Lung microvascular endothelial cell (primary cell): ENCODE measurements at places on chromosomes 6 and 20. TPM values are rescaled to one million over a fixed set of nuclear protein-coding genes. Genes with fewer than 3 reads are reported as not detected.

- no peak for DNase-seq
Measured at GRCh38 chr20:16069389-16070010, 503.7 kb downstream of the KIF16B start.

DNA sequence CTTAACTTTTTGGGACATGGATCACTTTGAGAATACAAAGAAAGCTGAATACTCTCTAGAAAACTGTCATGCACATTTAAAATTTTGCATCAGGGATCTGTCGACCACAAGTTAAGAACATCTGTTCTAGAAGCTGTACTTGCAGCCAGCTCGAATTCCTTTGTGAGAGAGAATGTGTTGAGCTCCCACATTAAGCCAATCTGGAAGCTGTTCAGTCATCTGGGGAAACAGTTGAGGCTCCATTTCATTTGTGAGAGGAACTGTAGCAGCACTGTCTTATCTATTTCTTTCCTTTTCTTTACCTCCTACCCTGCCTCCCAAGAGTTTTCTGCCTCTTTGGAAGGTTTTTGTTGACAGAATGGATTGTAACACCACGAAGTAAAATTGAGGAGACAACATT is 50.8 kb downstream of the KAT14 start:
- no peak for DNase-seq

DNA sequence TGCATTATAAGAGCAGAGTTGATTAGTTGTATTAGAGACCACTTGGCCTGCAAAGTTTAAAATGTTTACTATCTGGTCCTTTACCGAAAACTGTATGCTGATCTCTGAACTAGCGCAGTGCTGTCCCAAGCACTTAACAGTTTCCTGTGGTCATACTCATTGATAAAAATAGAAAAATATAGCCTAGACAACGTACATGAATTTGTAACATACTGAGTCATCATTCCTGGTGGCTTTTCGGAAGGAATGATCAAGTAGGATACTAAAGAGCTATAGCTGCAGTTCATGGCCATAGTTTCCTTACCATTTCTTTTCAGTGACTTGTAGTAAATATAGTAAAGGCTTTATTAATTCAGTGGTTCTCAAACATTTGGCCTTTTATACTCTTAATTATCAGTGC is 18.4 kb downstream of the TTK start:
- DNase-seq, result peak; percentile 77

DNA sequence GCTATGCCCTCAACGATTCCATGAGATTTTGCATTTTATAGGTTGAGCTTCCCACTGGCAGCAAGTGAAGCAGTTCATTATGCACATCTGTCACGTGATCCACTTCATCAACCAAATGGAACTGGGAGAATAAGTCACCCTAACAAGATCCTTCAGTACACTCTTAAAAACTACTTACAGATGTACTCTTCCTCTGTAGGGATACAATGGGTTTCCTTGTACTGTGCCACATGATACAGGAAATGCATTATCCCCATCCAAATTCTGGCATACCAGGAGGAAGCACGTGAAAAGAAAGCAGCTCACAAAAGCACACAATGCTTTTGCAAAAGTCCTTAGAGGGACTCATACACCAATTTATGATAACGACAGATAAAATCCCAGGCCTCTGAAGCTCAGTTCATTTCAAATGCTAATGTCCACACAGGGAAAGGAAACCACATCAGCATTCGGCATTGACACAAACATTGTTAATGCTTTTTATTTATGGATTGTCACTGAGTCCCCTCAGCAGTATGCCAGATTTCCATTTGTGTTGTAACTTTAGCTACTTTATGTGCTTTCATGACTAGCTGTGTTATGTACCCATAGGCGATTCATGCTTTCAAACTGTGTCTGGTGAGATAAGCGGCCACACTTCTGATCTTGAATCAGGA is 58.1 kb upstream of the REV3L start:
- peak; percentile 60 for DNase-seq

DNA sequence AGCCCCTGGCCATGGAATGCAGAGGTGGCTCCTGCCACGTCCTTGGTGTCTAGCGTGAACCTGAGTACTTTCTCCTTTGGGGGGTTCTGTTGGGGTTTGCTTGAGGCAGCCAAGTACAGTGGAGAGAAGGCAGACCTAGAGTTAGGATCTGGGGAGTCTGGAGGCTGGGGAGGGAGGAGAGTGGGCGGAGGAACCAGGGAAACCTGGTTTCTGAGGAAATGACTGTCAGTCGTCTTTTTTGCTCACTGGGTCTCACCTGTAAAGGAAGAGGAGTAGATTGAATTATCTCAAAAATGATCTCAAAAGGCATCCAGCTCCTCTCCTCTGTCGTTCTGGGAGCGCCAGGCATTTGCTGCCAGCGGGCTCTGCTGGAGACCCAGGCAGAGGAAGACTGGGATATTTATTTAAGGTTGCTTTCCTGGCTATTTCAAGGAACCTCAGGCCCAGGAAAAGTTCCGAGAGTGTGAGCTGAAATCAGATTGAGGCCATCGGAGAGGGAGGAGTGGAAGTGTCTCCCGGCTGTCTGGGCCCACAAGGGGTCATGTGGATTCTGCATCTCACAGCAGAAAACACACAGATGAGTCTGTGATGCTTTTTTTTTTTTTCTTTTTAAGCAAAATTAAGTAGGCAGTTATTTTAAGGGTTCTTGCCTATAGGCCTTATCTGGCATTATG is 16.1 kb downstream of the EPB41L1 start:
- DNase-seq, result no peak

GRCh38 chr6:16288163-16288562 is 49.8 kb downstream of the GMPR start:
- no peak for DNase-seq

DNA sequence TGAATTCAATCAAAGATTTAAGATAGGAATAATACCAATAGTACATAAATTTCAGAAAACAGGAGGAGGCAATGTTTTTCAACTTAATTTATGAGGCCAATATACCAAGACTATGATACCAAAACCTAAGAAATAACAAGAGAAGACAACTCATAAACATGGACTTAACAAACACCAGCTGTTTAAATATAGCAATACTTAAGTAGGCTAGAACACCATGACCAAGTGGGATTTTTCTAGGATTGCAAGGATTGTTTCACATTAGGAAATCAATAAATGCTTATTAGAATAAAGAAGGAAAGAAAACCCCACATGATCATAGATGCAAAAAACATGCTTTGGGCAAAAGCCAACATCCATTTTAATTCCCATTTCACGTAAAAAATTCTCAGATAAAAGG is 355.1 kb downstream of the EPM2A start:
- DNase-seq, result no peak

DNA sequence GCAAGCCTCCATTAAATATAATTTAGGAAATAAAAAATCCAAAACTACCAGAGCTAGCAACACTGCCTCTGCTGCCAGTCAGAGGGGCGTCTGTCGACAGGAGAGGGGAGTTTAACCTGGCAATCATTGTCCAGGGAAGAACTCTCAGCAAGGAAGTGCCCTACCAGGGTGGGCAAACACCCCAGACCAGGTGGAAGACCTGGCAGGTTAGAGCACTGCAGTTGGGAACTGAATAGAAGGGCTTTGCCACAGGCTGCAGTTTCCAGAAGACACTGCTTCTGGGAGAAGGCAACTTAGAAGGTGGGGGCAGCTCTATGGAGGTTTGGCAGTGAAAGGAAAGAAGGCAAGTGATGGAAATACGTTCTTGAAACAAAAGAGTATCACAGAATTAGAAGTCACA is 11.5 kb downstream of the NAPB start:
- DNase-seq, result no peak

DNA sequence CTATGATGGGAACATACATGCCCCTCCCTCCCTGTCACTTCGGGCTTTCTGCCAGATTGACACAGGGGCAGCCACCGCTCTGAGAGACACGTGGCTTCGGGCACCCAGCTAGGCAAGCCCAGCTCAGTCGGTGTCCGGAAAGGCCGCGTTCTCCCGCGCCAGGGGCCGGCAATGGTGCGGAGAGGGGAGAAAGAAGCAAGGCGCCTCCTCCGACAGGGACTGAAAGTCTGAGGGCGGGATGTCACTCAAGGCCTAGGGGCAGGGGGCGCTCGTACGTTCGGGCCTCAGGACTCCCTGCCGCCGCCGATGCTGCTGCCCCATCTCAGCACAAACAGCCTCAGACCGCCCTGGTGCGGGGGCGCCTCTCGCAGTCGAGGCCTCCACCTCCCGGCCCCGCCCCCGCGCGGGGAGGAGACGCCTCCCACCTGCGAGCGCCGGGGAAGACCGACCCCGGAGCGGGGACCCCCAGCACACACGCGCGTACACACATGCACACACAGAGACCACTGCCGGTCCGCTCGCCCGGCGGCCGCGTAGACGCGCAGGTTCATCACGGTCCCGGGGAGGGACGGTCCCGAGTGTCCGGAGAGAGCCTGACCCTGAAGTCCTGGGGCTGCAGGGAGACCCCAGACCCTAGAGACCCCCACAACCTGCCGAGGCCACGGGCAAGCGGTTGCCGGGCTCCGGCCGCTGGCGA is 1.9 kb downstream of the GRM4 start:
- no peak for DNase-seq

The MACROD2 gene
- under 0.01 and 0.40 TPM in 2 replicates for total RNA-seq

The AVP gene
- not detected in 2 replicates for total RNA-seq

The SLC22A7 gene
- not detected in 2 replicates for total RNA-seq

The MMP24 gene
- total RNA-seq, result under 0.01 and 0.20 TPM in 2 replicates

The IL20RA gene
- 0.40 and 0.44 TPM in 2 replicates for total RNA-seq
